ENCODE measurements at places on chromosomes 7 and 10. TPM values are rescaled to one million over a fixed set of nuclear protein-coding genes. Genes with fewer than 3 reads are reported as not detected.

SCIN gene
- total RNA-seq, result 12.2 TPM

MYOZ1 gene
- 3.3 TPM for total RNA-seq

NPC1L1 gene
- 0.23 TPM for total RNA-seq

FAM237B gene
- not detected for total RNA-seq

GRCh38 chr10:98346847-98347246 is 68.1 kb downstream of the PYROXD2 start:
- H3K4me1 ChIP-seq, result no peaks in the 10 kb centered on the region
- no peaks in the 10 kb centered on the region for H3K36me3 ChIP-seq
- H3K27ac ChIP-seq, result no peak overlapping the region
- H3K27me3 ChIP-seq, result peaks cover 2% of the 10 kb centered on the region

ZMIZ2 gene
- 27.1 TPM for total RNA-seq

PNLIPRP2 gene
- total RNA-seq, result not detected

- DNase-seq, result no peak
- H3K27ac ChIP-seq, result no peak overlapping the region
- no peaks in the 10 kb centered on the region for H3K27me3 ChIP-seq
- no peak overlapping the region for H3K4me3 ChIP-seq
Measured at GRCh38 chr10:71835671-71836595, 15.1 kb downstream of the PSAP start.

- DNase-seq, result no peak
- no peak overlapping the region for H3K27ac ChIP-seq
- no peaks in the 10 kb centered on the region for H3K36me3 ChIP-seq
Measured at GRCh38 chr10:86855513-86855912, 99.1 kb downstream of the BMPR1A start.

GRCh38 chr10:119355930-119356329 is 148.6 kb downstream of the GRK5 start:
- no peaks in the 10 kb centered on the region for H3K36me3 ChIP-seq
- DNase-seq, result no peak
- H3K4me1 ChIP-seq, result no peaks in the 10 kb centered on the region

DNA sequence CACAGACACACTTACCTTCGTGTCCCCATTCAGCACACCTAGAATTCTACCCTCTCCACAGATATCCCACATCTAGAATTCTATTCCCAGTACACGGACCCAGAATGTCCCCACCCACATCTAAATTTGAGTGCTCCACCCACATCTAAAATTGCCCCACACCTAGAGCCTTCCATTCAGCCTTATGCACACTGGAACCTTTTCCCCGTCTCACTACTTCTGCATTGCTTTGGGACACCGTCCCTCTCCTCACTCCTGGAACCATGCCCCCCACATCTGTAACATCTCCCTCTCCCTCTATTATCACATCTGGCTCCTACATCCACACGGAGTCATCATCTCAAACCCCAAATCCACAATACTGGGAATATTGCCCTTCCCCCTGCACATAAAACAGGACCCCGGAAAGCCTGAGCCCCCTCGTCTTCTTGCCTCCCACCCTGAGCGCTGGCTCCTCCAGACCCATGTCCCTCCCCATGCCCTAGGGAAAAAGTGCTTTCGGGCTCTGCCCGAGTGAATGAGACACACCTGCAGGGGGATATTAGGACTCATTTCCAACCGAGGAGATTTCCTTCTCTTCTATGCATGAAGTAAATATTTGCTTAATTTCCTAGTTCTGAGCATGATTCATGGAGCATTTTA is 125.8 kb upstream of the UNC5B start:
- no peaks in the 10 kb centered on the region for H3K27me3 ChIP-seq
- H3K27ac ChIP-seq, result no peak overlapping the region
- no peaks in the 10 kb centered on the region for H3K36me3 ChIP-seq
- H3K4me3 ChIP-seq, result no peak overlapping the region

MOSPD3 gene
- total RNA-seq, result 36.1 TPM

CCDC146 gene
- 16.5 TPM for total RNA-seq

HOXA4 gene
- total RNA-seq, result 1.4 TPM

JAZF1 gene
- total RNA-seq, result 37.4 TPM

DNA sequence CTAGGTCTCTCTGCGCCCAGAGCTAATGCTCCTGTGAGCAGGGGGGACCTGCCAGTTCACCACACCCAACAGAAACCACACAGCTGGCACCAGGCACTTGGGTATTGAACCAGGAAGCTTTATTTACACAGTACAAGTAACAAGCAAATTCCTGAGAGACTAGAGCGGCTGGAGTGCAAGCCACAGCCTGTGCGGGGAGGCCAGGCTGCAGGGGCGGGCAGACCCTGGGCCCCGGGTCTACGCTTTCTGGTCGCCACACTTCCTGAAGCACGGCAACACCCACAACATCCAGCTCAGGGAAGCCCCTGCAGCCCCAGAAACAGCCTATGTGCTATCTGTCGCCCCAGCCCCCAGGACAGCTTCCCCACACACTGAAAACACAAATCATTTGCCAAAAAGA is 125.0 kb downstream of the FAM53B start:
- no peaks in the 10 kb centered on the region for H3K36me3 ChIP-seq
- peaks cover 5% of the 10 kb centered on the region for H3K4me1 ChIP-seq
- H3K27me3 ChIP-seq, result no peaks in the 10 kb centered on the region
- no peak overlapping the region for H3K27ac ChIP-seq

NEUROG3 gene
- total RNA-seq, result not detected

- H3K36me3 ChIP-seq, result no peaks in the 10 kb centered on the region
- no peak overlapping the region for H3K4me3 ChIP-seq
- no peak overlapping the region for H3K27ac ChIP-seq
- H3K27me3 ChIP-seq, result no peaks in the 10 kb centered on the region
- H3K4me1 ChIP-seq, result no peaks in the 10 kb centered on the region
Measured at GRCh38 chr10:35554461-35555056, 50.6 kb upstream of the GJD4 start.

CUEDC2 gene
- total RNA-seq, result 70.2 TPM

DNA sequence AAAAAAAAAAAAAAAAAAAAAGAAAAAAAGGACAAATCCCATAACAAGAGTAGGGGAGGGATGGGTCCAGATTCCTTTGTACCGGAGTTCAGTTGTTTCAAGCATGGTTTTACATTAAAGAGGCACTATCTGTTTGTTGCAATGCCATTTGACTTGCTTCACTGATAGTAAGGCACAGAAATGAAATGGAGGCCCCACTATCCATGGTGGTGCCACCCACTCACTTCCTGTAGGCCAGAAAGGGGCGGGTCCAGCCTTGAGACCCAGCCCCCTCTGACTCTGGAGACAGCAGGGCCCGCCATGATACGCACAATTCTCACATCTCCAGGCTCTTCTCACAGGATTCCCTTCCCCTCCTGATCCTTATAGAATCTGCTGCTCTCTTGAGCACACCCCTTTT is 100.0 kb downstream of the CLEC2L start:
- no peak for DNase-seq
- H3K27me3 ChIP-seq, result no peaks in the 10 kb centered on the region
- H3K4me1 ChIP-seq, result no peaks in the 10 kb centered on the region
- no peak overlapping the region for H3K27ac ChIP-seq
- no peaks in the 10 kb centered on the region for H3K36me3 ChIP-seq

DNA sequence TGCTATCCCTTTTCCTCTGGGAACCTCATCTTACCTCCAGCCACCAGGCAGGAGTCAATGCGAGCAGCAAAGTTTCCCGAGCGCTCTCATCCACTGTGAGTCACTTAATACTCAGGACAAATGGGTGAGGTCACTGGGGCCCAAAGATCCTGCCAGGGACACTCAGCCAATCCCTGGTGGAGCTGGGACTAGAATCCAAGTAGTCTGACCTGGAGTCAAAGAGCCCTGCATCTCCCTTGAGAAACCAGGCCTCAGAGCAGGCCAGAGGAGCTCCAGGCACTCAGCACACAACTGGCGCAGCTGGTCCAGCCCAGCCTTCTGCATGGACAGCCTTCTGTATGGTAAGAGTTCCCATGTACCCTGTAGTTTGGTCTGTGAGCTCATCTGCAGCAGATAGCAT is 142.3 kb downstream of the MAPK8 start:
- H3K36me3 ChIP-seq, result no peaks in the 10 kb centered on the region
- no peak overlapping the region for H3K4me3 ChIP-seq
- no peaks in the 10 kb centered on the region for H3K27me3 ChIP-seq
- no peak for DNase-seq
- H3K27ac ChIP-seq, result no peak overlapping the region

LAMTOR4 gene
- total RNA-seq, result 213 TPM

DMBT1 gene
- total RNA-seq, result 4.6 TPM

ARHGEF35 gene
- 7.8 TPM for total RNA-seq

SPAG6 gene
- total RNA-seq, result 20.3 TPM

LEP gene
- total RNA-seq, result not detected

DNA sequence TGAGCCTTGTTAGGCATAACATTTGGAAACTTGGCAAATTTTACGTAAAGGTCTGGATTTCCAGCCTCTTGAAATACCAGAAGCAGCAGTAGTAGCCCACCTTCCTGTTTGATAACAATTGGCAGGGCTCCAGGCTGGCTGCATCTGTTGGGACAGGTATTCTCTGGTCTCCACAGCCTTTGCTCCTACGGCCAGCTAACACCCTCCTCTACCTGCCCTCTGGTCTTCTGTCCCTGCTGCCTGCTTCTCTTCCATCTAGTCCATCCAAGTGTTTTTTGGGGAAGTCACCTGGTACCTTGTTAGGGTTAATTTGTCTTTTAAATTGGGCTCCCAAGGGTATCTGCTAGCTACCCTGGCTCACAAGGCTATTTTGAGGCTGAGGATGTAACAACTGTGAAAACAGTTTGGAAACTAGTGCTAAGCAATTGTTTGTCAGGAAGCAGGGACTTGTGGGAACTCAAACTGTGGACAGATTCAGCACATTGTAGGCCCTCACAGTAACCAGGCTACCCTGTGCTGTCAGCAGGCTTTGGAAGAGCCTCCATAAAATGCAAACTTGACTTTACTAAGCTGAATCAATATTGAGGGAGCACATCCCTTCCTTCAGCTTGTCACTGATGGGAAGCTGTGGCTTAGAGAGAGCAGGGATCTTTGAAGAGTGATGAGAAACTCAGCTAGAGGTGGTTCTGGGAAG is 8.5 kb downstream of the RPS24 start:
- H3K36me3 ChIP-seq, result no peaks in the 10 kb centered on the region
- H3K27ac ChIP-seq, result no peak overlapping the region
- no peak for DNase-seq

DNA sequence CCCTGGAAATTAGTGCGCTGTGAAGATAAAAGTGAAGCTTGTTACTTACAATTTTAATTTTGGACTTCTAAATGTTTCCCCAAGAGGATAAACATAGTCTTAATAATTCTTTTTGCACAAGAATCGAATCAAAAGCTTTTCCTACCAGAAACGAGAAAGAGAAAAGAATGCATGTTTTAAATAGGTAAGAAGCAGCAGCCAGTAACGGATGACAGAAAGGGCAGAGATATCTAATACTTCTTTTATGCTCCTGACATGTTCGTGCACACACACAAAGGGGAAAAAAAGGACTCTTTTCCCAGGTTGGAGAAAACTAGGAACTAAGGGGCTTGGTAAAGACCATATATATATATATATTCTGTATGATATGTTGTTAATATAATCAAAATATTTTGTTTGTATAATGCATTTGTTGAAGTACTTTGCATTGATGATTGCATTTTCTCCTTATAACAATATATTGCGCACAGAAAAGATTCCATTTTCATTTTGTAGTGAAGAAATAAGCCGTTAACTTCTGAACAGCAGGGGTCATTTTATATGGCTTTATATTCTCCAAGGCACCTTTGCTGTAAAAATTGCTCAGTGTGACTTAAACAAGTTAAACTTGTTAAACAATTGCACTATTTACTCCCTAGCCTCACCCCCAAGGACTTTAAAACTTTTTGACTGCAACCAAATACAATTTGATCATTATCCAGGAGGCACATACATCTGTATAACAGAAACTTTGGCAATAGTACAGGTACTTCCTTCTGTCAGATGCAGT is 2.2 kb downstream of the PRKAR2B start:
- no peaks in the 10 kb centered on the region for H3K36me3 ChIP-seq
- no peak overlapping the region for H3K27ac ChIP-seq
- H3K4me1 ChIP-seq, result no peaks in the 10 kb centered on the region

GRCh38 chr10:24434961-24435360 is 226.0 kb downstream of the KIAA1217 start:
- H3K27ac ChIP-seq, result no peak overlapping the region
- no peak overlapping the region for H3K4me3 ChIP-seq
- no peaks in the 10 kb centered on the region for H3K36me3 ChIP-seq

DNA sequence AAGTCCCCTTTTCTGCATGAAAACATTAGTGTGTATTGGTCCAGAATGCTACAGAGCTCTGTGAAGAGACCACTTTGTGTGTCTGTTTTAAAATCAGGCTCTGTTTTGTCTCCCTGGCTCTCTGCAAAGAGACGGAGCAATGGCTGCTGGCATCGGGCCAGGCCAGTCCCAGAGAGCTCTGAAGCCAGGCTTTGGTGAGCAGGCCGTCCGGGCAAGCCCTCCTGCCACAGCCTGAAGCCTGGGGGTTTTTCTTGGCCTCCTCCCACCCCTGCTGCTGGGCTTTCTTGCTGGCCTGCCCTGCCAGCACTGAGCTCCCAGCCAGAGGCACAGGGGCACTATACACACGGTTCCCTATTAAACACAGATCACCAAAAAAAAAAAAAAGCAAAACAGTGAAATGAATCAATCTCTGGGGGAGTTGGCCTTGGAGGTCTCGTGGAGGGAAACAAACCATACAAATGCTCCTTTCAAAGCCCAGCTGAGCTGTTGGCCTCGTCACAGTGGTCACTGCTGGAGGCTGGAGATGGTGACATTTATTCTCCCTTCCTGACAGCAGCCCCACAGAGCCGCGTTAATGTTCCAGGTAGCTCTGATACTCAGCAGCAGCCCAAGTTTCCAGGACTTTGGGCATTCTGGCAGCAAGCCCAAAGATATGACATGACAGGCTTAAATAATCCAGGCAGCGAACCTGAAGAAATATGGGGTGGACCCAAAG is 237.2 kb downstream of the TCF7L2 start:
- H3K36me3 ChIP-seq, result no peaks in the 10 kb centered on the region
- no peaks in the 10 kb centered on the region for H3K4me1 ChIP-seq
- H3K27ac ChIP-seq, result no peak overlapping the region
- no peak for DNase-seq
- H3K4me3 ChIP-seq, result no peak overlapping the region

- no peak overlapping the region for H3K27ac ChIP-seq
- H3K27me3 ChIP-seq, result no peaks in the 10 kb centered on the region
- no peak for DNase-seq
- no peaks in the 10 kb centered on the region for H3K36me3 ChIP-seq
- H3K4me3 ChIP-seq, result no peak overlapping the region
Measured at GRCh38 chr10:126131341-126131740, 235.0 kb downstream of the FANK1 start.

DNA sequence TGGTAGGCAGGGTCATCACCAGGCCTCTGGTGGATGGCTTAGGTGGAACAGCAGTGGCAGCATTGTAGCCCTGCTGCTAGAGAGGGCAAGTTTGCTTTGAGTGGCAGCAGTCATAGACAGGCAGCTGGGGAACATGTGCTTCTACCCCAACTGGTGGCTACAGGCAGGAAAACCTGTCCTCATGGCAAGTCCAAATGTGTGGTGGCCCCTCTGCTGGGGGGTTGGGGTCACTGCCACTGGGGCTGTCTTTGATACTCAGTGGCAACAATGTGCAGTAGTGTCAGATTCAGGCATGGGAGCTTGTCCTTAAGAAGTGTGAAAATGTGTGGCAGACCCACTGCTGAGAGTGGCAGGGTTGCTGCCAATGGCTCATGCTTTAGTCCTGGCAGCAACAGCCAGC is 186.2 kb upstream of the NPSR1 start:
- no peaks in the 10 kb centered on the region for H3K4me1 ChIP-seq
- no peak overlapping the region for H3K4me3 ChIP-seq
- no peaks in the 10 kb centered on the region for H3K36me3 ChIP-seq

GRCh38 chr7:41170466-41170865 is 532.4 kb downstream of the INHBA start:
- no peaks in the 10 kb centered on the region for H3K4me1 ChIP-seq
- H3K27ac ChIP-seq, result no peak overlapping the region
- DNase-seq, result no peak
- H3K4me3 ChIP-seq, result no peak overlapping the region
- H3K27me3 ChIP-seq, result peaks cover 2% of the 10 kb centered on the region
- H3K36me3 ChIP-seq, result no peaks in the 10 kb centered on the region

Measured in prostate gland (tissue), 2 donors.